ENCODE measurements at places on chromosomes 6 and 20.

DNA sequence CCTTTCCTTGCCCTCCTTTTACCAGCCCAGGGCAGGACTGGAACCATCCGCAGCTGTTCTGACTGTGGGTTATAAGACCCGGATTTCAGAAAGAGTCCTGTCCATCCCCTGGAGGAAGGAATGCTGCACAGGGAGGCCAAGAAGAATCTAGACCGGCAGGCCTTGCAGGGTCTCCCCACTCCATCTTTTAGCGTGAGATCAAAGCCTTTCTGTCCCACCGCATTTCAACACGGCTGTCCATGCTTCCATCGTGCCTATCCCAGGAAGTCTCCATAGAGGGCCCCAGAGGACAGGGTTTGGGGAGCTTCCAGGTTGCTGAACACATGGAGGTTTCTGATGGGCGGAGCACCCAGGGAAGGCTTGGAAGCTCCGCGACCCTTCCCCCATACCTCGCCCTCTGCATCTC, 79.3 kb upstream of the AGPAT4 start:
- no peak for ATAC-seq
- peaks cover 16% of the 10 kb centered on the region for H3K4me1 ChIP-seq
- peaks cover 8% of the 10 kb centered on the region for H3K36me3 ChIP-seq

DNA sequence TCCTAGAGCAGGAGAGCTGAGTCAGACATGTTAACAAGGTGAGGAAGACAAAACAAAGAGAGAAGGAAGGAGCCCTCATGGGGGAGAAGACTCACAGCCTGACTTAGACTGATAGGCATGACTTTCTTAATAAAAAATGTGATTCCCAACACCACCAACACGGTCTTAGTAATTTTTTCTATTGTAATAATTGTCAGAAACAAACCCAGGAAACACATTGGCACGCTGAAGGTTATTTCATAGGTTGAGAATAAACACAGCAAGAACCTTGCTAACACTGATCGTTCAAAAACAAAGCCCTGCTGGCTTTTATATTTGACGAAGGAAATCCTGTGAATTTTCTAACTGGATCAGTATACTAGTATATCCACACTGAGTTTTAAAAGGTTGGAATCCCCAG, 286.8 kb downstream of the HACE1 start:
- H3K4me1 ChIP-seq, result no peaks in the 10 kb centered on the region
- H3K4me3 ChIP-seq, result no peak overlapping the region
- no peak for ATAC-seq

DNA sequence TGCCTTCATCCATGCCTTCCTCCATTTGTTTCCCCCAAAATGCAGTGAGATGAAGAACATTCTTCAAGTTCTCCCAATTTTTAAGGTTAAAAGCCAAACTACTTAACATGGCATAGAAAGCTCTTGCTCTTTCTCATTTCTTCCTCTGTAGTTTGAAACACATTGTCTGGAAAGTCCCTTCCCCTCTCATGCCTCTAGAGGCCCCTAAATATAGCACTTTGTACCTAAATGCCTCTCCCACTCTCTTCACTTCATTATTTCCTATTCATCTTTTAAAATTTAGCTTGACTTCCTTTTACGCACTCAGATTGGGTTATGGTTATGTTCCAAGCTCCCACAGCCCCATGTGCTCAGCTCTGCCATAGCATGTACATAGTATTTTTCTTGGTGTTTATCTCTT, 389.3 kb downstream of the HDGFL1 start:
- no peaks in the 10 kb centered on the region for H3K27me3 ChIP-seq
- no peak for ATAC-seq
- no peak overlapping the region for H3K4me3 ChIP-seq
- peaks cover 5% of the 10 kb centered on the region for H3K4me1 ChIP-seq
- H3K36me3 ChIP-seq, result no peaks in the 10 kb centered on the region

DNA sequence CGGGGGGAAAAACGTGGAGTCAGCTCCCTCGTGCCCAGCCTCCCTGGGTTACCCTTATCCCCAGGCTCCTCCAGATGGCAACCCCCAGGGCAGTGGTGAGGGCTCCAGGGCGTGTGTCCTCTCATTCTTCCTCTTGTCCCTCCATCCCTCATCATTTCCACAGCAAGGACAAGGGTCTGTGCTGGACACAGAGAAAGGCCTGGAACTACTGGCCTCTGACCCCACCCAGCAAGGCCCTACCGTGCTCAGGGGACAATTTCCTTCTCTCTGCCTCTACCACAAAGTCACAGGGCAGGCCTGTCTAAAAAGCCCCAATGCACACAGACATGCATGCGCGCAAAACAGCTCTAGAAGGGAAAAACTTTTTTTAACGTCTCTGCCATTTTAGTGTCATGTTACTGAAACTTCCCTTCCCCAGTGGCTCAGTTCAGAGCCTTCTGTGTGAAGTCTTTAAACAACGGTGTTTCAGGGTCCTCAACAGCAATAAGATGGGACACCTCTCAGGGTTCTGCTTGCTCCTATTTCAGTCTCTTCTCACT, 1.1 kb upstream of the SLC35B2 start:
- peaks cover 89% of the 10 kb centered on the region for H3K4me1 ChIP-seq
- peak overlapping the region; percentile 82 for H3K4me3 ChIP-seq
- H3K36me3 ChIP-seq, result peaks cover 89% of the 10 kb centered on the region
- no peaks in the 10 kb centered on the region for H3K27me3 ChIP-seq

- peaks cover 7% of the 10 kb centered on the region for H3K4me1 ChIP-seq
- no peaks in the 10 kb centered on the region for H3K27me3 ChIP-seq
- H3K36me3 ChIP-seq, result peaks cover 12% of the 10 kb centered on the region
- ATAC-seq, result no peak
Observed at GRCh38 chr20:1307571-1307971, 21.4 kb downstream of the SDCBP2 start.

- H3K27ac ChIP-seq, result no peak overlapping the region
- H3K4me3 ChIP-seq, result no peak overlapping the region
- ATAC-seq, result no peak
Observed at GRCh38 chr20:4617019-4617418, 104.7 kb upstream of the PRND start.

DNA sequence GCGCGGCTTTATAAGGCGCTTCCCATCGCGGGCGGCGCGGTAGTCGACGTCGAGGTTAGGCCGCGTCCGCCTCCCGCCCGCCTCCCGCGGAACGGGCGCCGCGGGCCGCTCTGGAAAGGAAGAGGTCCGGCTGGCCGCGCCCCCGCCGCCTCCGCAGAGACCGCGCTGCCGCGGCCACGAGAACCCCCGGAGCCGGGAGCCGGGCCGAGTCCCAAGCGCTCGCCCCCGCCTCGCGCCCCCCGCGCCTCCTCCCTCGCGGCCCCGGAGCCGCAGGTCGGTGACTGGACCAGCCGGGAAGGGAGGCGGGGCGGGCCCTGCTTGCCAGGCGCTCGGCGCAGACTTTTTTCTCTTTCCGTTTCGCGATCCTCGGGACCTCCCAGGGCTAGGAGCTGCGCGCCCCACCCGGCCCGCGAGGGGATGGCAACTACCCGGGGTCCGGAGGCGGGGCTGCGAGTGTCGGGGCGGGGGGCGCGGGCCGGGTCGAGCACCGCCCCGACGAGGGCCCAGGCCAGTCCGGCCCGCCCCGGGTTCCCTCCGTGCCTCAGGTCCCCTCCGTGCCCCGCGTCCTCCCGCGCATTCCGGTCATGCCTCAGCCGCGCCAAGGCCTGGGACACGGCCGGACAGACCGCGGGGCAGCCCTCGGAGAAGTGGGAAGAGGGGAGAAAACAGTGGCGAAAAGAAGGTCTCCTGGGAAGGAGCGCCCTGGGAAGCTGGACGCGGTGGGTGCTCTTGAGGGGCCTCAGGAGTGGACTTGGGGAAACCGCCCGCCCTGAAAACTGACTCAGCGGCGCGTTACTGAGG, 417 bp upstream of the PXDC1 start:
- peak overlapping the region; percentile 88 for H3K4me3 ChIP-seq
- peak overlapping the region; percentile 54 for H3K27ac ChIP-seq
- H3K27me3 ChIP-seq, result no peaks in the 10 kb centered on the region
- peaks cover 19% of the 10 kb centered on the region for H3K36me3 ChIP-seq
- peak; percentile 84 for ATAC-seq

- peak overlapping the region; percentile 98 for H3K4me3 ChIP-seq
- H3K36me3 ChIP-seq, result no peaks in the 10 kb centered on the region
- H3K27ac ChIP-seq, result peak overlapping the region; percentile 96
Observed at GRCh38 chr20:57708694-57709673, 831 bp downstream of the PMEPA1 start.

DNA sequence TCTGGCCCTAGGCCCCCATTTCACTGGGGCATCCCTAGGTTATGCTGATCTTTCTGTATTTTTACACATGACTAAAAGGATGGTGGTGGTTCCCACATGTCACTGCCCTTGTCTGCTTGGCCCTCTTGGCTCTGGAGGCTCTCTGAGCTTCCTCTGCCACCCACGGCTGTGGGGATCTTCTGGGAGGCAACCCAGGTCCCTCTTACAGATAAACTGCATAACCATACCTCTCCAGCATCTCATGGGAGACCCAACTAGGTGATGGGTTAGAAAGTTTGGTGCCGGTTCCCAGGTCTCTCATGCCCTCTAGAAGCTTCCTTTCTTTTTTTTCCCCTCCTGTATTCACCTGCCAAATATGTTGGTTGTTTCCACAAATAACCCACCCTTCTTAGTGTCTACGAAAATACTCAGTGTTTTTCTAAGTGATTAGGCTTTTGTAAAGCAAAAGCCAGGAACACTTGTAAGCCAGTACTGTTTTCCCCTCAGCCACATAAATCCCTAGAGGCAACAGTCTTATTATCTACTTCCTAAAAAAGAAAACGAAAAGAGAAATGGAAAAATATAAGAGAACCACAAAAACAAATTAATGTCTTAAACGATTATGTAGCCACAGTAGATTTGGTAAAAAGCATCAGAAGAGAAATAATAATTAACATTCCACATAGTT, 71.7 kb upstream of the SMLR1 start:
- H3K27ac ChIP-seq, result no peak overlapping the region
- ATAC-seq, result no peak

GRCh38 chr6:51655517-51655916, 431.9 kb downstream of the PKHD1 start:
- H3K27me3 ChIP-seq, result no peaks in the 10 kb centered on the region
- H3K27ac ChIP-seq, result no peak overlapping the region
- H3K36me3 ChIP-seq, result no peaks in the 10 kb centered on the region
- ATAC-seq, result no peak
- H3K4me1 ChIP-seq, result no peaks in the 10 kb centered on the region

DNA sequence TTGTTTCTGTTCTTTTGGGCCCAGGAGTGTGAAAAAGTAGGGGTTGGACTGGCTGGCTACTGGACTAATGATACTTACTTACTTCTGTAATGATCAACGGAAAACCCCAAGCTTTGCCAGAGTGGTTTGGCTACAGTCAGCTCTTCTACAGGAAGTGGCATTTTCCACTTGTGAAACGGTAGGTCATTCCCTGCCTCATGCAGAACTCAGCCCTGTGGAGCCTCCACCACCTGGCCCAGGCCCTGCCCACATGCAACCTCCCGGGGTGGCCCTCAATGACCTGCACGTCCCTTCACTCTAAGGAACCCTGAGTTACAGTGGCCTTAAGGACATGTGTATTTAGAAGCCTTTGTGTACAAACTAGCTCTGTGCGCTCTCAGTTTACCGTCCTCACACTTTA, 140.4 kb downstream of the DTNBP1 start:
- H3K4me1 ChIP-seq, result peaks cover 42% of the 10 kb centered on the region
- H3K4me3 ChIP-seq, result no peak overlapping the region
- H3K27ac ChIP-seq, result peak overlapping the region; percentile 39
- no peaks in the 10 kb centered on the region for H3K27me3 ChIP-seq
- H3K36me3 ChIP-seq, result peaks cover 92% of the 10 kb centered on the region

DNA sequence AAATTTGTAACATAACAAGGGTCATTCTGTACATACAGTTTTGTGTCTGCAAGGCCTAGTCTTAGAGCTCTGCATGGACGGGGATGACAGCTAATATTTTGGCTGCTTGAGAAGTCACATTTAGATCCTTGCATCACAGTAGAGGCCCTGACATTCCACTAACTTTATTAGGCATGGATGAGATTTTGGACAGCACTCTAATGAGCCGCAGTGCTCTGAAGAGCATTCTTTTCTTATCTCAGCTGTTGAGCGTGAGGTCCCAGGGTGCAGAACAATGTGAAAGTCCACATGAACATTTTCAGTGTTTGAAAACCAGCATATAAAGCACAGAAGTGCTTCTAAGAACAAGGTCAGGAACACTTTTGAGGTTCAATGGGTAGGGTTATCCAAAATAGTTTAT, 58.9 kb downstream of the IPCEF1 start:
- no peak overlapping the region for H3K27ac ChIP-seq
- ATAC-seq, result no peak
- peaks cover 14% of the 10 kb centered on the region for H3K4me1 ChIP-seq

- H3K27ac ChIP-seq, result peak overlapping the region; percentile 92
- peaks cover 39% of the 10 kb centered on the region for H3K4me1 ChIP-seq
- H3K4me3 ChIP-seq, result peak overlapping the region; percentile 88
- ATAC-seq, result peak; percentile 56
- peaks cover 14% of the 10 kb centered on the region for H3K36me3 ChIP-seq
- H3K27me3 ChIP-seq, result no peaks in the 10 kb centered on the region
Observed at GRCh38 chr6:34696189-34696738, 303 bp downstream of the ILRUN start.

DNA sequence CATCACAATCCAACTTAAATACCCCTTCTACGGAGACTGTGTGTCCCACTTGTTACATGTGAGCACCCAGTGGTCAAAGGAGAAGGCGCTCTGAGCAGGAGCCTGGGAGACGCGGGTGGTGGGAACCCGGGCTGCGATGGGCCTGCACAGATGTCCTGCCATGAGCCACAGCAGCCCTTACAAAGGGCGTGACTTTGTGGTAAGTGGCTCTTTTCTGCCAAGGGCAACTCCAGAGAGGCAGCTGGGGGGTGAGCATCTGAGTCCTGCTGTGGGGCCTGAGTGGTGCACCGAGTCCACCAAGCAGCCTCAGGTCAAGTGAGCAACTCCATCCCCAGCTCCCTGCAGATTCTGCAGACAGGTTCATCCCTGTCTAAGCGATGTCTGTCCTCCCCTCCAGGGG, 33.6 kb upstream of the CST7 start:
- H3K27ac ChIP-seq, result no peak overlapping the region
- peaks cover 50% of the 10 kb centered on the region for H3K27me3 ChIP-seq
- H3K36me3 ChIP-seq, result no peaks in the 10 kb centered on the region
- no peaks in the 10 kb centered on the region for H3K4me1 ChIP-seq
- H3K4me3 ChIP-seq, result no peak overlapping the region
- ATAC-seq, result peak; percentile 27

DNA sequence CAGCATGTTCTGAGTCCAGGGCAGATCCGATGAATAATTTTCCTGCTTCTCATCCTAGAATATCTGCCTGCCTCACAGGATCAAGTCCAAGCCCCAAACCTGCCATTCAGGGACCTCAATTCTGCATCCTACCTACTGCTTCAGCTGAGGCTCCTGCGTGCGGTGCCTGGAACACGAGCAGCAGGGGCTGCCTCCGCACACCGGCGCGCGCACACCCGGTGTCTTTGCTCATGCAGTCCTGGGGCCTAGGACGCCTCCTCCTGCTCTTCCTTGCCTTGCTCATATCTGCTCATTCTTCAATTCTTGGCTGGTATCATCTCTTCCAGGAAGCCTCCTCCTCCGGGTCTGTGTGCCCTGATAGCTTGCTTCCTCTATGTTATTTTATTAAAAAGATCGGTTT, 81.1 kb upstream of the AGPAT4 start:
- no peaks in the 10 kb centered on the region for H3K27me3 ChIP-seq
- H3K36me3 ChIP-seq, result peaks cover 15% of the 10 kb centered on the region
- H3K4me1 ChIP-seq, result peaks cover 16% of the 10 kb centered on the region
- no peak overlapping the region for H3K4me3 ChIP-seq
- ATAC-seq, result no peak
- no peak overlapping the region for H3K27ac ChIP-seq

- ATAC-seq, result no peak
- peaks cover 8% of the 10 kb centered on the region for H3K4me1 ChIP-seq
- H3K36me3 ChIP-seq, result peaks cover 48% of the 10 kb centered on the region
Observed at GRCh38 chr20:480044-480443, 17.7 kb upstream of the TBC1D20 start.

All from stimulated activated memory B cell treated with anti-CD40 and anti-IgM and Interleukin-4, amounts not matched to agents 10 μg/mL and 1 μg/mL and 100 μg/mL, for 72 hours (primary cell).